Naive thymus-derived CD4-positive, alpha-beta T cell (primary cell): ENCODE measurements at places on chromosomes 16 and 17. TPM values are rescaled to one million over a fixed set of nuclear protein-coding genes. Genes with fewer than 3 reads are reported as not detected.
A peak's percentile ranks its signal among the peaks of the same experiment; 100 is the strongest.

- no peak for DNase-seq
These were observed 848 bp upstream of the TBKBP1 start for GRCh38 chr17:47692895-47693730.

- DNase-seq = no peak
These were observed 22.6 kb downstream of the PRDM7 start for GRCh38 chr16:90054554-90054953.

Gene ABCC6
- total RNA-seq = not detected

GRCh38 chr17:57078274-57078673, 6.8 kb upstream of the AKAP1 start:
- DNase-seq = no peak

Gene FBXW10
- 0.07 and 0.18 TPM in 2 replicates for total RNA-seq

Gene P2RX1
- total RNA-seq = 53.7 TPM

DNA sequence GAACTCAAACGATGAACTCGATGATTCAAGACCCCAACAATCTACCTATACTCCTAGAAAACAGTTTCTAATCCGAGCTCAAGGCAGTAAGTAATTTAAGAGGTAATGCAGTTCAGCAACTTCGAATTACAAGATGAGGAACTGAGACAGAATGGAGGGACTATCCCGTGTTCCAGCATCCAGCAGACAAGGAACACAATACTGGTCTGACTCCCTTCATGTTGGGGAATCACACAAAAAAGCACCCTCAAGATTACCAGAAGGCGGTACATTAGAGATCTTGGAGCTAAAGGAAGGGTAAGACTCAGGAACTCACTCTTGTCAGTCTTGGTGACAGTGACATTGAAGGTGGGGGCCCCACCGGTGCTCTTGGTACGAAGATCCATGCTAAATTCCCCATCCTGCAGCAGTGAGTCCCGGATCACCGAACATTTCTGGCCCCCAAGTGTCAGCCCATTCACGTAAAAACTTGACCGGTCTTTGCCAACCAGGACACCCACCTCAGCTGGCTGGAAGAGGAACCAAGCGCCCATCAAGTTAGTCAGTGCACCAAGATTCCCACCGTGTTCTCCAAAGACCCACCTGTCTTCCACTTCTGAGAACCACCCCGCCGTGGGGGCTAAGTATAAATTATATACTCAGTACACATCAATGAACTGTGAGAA, 1.9 kb downstream of the PFN1 start:
- no peak for DNase-seq

DNA sequence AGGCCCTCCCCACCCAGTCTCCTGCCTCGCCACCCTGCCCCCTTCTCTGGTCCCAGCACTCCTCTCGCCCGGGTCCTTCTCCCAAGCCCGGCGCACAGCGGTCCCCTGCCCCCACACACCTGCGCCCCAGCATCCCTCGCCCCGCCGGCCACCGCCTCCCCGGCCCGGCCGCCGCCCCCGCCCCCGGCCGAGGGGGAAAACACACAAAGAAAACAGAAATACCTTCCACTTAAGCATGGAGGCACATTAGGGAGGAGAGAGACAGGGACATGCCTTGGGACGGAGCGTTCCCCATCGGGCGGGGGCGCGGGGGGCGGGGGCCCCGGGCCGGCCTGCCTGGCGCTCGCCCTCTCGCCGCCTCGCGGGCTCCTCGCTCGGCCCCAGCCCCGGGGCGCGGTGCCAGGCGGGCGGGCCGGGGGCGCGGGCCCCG, 326 bp downstream of the SRCIN1 start:
- DNase-seq = no peak

- no peak for DNase-seq
These were observed 178.6 kb downstream of the CPPED1 start for GRCh38 chr16:12625068-12625467.

Gene PIGL
- total RNA-seq = 73.2 TPM

GRCh38 chr16:83198977-83199376, 572.2 kb downstream of the CDH13 start:
- DNase-seq = no peak

Gene TVP23A
- not detected for total RNA-seq

GRCh38 chr16:56972403-56973293, 10.9 kb downstream of the CETP start:
- DNase-seq = no peak

Gene EVPL
- 2.7 TPM for total RNA-seq

Gene CTRB1
- not detected for total RNA-seq

GRCh38 chr17:45996282-45996937, 2.6 kb upstream of the STH start:
- DNase-seq = no peak

GRCh38 chr16:70429888-70430666, 8.8 kb downstream of the ST3GAL2 start:
- DNase-seq = no peak

- DNase-seq = no peak
These were observed 96.8 kb upstream of the CLEC3A start for GRCh38 chr16:77925531-77925930.

Gene CORO6
- 3.1 TPM for total RNA-seq

- no peak for DNase-seq
These were observed 1.8 kb downstream of the PRSS22 start for GRCh38 chr16:2856061-2856670.

- DNase-seq = no peak
These were observed 1.3 kb upstream of the CPSF4L start for GRCh38 chr17:73262676-73263642.

GRCh38 chr17:81279278-81280275, 15.5 kb downstream of the SLC38A10 start:
- DNase-seq = no peak

DNA sequence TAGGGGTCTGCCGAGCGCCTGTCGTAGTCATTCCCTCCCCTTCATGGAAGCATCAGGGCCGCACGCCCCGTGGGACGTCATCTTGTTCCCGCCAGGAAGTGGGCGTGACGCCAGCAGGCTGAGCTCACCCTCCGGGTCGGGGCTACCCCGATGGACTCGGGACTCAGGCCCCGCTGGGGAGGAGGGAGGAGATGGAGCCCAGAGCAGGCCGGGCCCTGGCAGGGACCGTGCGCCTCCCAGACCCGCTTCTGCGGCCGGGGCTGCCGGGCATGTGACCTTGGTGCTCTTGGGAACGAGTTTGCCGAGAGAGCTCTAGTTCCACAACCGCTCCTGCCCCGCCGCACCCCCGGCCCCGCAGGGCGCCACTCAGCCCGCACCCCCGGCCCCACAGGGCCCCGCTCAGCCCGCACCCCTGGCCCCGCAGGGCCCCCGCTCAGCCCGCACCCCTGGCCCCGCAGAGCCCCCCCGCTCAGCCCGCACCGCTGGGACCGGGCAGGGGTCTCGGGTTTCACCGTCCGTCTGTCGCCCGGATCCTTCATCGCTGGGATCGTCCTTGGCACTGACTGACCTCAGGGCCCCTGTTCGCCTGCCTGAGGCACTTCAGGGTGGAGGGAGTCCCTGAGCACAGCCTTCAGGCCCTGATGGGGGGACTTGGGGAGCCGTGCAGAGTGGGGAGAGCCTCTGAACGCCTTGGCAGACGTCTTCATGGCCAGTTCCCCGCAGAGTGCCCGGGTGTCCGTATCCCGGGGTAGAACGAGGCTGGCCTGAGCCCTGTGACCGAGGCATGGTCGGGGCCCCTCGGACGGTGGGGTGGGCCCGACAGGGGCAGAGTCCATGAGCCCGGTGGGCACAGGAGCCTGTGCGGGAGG, 5.8 kb downstream of the CACNA1H start:
- DNase-seq = no peak

DNA sequence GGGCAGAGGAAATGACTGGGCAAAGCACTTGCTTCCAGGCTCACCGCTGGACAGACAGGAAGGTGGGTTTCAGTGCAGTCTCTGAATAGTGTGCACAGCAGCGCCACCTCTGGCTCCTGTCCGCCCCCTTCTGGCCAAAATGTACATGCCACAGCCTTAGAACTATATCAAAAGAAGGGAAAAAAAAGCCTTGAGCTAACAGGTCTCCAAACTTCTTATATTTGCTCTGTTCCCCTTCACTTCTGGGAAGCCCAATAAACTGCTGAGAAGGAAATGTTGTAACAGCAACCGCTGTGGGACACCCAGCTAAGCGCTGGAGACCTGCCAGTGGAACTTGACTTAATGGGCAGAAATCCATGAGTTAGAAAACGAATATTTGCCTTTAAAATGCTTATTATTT, 17.5 kb downstream of the COG7 start:
- peak; percentile 21 for DNase-seq

DNA sequence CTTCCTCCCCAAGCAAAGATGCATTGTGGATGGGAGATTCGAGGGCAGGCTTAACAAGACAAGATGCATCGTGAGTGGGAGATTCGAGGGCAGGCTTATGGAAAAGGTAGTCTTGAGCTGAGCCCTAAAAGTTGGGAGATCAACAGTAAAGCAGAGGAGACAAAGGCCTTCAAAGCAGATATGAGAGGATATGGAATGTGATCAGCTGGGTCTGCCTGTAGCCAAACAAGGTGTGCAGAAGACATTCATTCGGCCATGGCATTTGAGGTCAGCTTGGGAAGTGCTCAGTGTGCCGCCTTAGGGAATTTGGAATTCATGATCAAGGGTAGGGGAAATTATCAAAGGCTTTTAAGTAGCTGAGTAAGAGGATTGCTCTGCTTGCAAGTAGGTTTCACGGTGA, 39.5 kb downstream of the DNAH9 start:
- DNase-seq = no peak

DNA sequence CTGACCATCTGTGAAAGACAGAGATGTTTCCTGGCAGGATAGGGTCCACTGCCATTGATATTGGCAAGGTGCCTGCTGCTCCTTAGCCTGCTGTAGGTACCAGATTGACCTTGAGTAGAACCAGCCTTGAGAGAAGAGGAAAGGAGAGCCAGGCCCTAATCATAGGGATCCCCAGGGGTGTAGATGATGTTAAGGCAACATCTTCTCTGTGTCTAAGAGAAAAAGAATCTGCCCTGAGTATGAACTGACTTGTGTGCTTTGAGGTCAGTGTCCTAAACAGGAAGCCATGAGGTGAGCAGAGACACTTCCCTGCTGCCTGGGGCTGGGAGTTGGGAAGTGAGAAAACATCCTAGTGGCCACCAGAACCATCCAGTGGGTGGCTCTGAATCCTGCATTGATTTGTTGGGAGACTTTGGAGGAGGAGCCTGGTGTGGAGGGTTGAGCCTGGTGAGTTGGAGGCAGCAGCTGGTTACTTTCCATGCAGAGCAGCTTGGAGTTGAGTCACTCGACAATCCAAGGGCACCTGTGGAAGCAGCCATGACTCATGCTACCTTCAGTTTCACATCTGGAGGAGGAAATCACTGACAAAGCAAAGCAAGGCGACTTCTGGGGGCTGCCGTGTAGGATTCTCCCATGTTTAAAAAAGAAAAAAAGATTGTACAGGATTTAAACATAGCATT, 47.8 kb downstream of the BMERB1 start:
- DNase-seq = no peak

- no peak for DNase-seq
These were observed 3.2 kb upstream of the ARL6IP1 start for GRCh38 chr16:18804540-18804939.

Gene SLC6A2
- not detected for total RNA-seq

DNA sequence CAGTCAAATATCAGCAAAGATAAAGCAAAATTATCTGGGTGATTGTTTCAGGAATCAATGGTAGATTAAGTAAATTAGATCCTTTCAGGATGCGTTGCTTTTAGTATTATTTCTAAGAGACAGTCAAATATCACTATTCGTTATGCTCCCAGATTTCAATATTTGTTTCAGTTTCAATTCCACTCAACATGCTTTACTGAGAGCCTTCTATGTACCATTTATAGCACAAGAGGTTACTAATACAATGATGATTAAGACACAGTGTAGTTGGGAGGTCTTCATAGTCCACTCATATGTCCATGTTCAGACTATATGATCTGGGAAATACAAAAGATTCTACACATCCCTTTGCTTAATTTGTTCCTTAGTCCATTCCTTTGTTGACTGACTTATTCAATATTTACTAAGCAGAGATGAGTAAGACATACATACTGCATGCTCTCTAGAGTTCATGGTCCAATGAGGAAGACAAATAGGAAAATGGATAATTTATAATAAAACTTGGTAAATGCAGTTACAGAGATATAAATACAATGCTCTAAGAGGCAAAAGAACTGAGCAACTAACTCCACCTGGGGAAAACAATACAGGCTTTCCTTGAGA, 88.2 kb upstream of the NOG start:
- no peak for DNase-seq

DNA sequence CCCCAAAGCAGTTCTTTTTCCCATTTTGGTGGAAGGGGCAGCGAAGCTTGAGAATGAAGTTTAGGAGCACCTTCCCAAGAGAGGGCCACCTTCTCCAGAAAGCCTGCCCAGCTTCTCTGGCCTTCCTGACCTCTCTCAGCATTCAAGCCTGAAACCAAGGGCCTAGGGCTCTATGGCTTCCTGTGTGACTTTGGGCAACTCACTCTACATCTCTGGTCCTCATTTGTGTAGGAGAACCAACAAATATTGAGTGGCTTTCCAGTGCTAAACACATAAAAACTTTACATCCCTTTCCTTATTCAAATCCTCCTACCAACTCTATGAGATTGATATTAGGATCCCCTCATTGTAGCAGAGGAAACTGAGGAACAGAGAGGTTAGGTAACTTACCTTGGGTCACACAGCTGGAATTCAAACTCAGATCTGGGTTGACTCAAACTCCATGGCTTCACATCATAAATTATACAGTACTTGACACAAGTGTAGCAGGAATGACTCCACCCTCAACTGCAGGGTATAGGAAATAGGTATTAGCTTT, 32.0 kb upstream of the MYO18A start:
- DNase-seq = no peak
